Forelimb muscle (tissue), 1 donor: ENCODE measurements at places on chromosomes 6 and 20. TPM values are rescaled to one million over a fixed set of nuclear protein-coding genes. Genes with fewer than 3 reads are reported as not detected.

DNA sequence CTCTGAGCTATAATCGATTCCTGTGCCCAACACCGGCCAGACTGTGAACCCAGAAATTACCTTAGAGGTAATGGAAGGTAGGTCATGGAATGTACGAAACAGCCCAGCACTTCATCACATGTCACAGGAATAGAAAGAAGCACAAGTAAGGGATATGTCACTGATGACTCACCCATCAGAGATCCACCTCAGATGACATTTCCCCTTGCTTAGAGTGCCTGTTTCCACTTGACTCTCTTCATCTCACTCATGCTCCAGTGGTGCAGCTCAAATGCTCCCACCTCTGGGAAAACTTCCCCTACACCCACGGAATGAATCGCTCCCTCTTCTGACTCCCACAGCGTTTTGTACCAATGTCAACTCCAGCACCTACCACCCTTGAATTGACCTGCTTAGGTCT lies 381.6 kb upstream of the CNR1 start:
- no peak for DNase-seq

DNA sequence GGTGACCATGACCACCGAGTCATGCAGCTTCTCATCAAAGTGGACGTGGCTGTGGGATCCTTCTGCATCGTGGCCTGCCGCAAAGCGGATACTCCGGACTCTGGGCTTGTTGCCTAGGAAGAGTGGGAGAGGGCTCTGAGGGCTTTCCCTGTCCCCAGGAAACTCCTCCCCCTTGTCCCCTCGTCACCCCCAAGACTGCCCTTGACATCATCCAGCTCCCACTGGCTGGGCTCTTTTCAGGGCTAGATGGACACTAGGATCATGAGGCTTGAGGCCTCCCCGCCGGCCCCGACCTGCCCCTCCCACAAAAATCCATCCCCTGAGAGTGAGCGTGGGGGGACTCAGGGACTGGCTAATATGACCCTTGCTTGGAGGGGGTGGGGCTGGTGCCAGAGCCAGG lies 9.0 kb downstream of the ADISSP start:
- no peak for DNase-seq

DNA sequence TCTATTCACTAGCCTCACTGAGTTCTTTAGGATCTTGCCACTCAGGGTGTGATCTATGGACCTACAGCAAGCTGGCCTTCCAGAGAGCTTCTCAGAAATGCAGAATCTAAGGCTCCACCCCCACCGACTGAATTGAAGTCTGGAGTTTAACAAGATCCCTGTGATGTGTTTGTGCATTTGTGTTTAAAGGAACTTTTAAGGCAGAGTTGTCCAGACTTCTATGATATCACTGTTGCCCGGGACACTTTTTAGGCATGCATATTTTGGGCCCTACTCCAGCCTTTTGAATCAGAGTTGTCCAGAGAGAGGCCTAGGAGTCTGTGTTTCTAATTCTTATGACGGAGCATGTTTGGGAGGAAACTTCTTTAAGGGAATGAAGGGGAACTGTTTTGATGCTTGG lies 232.3 kb downstream of the QKI start:
- no peak for DNase-seq

GRCh38 chr20:11624704-11625103 lies 293.0 kb upstream of the BTBD3 start:
- no peak for DNase-seq

- DNase-seq: no peak
These were observed 174.3 kb downstream of the CDKAL1 start for GRCh38 chr6:20708367-20709124.

GRCh38 chr6:217048-217659 lies 75.1 kb upstream of the DUSP22 start:
- no peak for DNase-seq

GRCh38 chr6:125367036-125367782 lies 65.4 kb upstream of the HDDC2 start:
- DNase-seq: no peak

DNA sequence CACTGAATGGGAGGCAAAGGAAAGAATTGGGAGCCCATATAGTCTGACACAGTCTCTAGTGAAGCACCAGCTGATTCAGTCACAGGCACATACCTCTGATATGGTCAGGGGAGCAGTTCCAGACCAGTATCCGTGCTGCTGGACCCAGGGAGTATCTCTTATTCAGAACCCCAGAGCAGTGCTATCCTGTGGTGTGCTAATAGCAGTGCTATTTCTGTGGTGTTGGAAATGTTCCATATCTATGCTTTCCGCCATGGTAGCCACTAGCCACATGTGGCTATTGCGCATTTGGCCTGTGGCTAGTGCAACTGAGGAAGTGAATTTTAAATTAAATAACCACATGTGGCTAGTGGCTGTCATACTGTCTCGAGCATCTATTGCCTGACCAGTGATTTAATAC lies 11.0 kb downstream of the SCUBE3 start:
- DNase-seq: no peak

DNA sequence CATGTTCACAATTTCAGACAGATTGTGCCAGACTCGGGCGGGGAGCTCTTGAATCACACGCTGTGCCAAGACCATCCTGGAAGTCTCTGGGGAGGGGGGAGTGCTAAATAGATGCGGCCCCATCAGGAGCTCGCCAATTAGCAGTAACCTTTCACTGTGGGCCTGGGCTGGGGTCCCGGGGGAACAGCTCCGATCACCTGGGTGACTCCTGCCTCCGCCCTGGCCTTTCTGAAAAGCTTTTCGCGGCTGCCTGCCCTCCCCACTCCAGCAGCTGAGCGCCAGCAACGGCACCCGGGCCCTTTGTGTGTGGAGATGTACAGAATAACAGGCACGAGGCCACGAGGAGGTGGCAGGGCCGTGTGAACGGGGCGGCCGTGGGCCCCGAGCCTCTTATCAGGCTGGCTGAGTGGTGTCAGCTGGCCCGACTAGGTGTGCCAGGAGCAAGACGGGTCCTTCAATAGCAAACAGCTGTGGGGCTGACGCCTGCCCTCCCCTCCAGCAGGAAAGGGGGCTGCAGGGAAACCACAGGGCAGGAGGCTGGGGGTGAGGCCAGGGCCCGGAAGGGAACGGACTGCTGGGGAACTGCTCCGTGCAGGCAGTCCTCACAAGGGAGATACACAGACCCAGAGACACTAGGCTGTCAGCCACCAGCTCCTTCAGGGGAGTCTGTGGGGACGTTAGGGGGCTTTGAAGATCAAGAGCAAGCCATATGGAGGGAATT lies 56.8 kb downstream of the NOL4L start:
- DNase-seq: no peak

GRCh38 chr6:11426571-11426970 lies 111.0 kb upstream of the TMEM170B start:
- DNase-seq: no peak

- DNase-seq: no peak
These were observed 198.5 kb downstream of the SOD2 start for GRCh38 chr6:159494586-159494972.

PDE10A gene
- polyA plus RNA-seq: 7.6 TPM

CASS4 gene
- 7.0 TPM for polyA plus RNA-seq

SNAP25 gene
- 3.6 TPM for polyA plus RNA-seq

SPDEF gene
- 0.14 TPM for polyA plus RNA-seq

CLPSL1 gene
- polyA plus RNA-seq: not detected

HEY2 gene
- polyA plus RNA-seq: 11.0 TPM
